Left hindlimb (tissue), 1 donor: ENCODE measurements at places on chromosomes 11 and 22.
A peak's percentile ranks its signal among the peaks of the same experiment; 100 is the strongest.

GRCh38 chr22:24543185-24543601, 11.7 kb downstream of the GUCD1 start:
- no peak for DNase-seq

DNA sequence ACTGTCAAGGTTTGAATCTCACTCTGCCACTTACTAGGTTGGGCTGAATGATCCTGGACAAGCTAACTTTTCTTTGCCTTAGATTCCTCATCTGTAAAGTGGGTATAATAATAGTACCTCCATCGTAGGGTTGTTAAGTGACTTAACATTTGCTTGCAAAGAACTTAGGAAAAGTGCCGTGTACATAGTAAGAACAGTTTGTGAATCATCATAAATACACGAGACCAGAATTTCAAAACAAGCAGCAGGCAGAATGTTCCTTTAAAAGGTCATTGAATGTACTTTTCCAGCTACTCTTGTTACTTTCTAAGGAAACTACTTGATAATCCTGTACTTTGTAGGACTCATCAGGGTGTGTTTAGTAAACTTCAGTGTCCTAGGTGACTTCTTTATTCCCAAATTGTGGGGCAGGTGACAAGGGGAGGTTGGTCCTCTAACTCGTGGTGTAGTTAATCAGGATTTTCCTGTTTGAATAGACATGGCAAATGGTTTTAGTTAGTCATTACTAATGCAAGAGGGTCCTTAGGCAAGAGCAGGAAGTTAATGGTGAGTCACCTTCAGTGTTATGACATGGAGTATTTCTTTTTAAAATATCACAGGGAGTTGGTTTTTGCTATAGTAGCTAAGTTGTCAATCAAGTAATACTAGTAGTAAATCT, 67.9 kb downstream of the YAP1 start:
- DNase-seq: no peak

- no peak for DNase-seq
These were observed 505 bp downstream of the NUDT22 start for GRCh38 chr11:64226507-64227051.

GRCh38 chr11:35030716-35031213, 108.2 kb upstream of the CD44 start:
- DNase-seq: peak; percentile 55

DNA sequence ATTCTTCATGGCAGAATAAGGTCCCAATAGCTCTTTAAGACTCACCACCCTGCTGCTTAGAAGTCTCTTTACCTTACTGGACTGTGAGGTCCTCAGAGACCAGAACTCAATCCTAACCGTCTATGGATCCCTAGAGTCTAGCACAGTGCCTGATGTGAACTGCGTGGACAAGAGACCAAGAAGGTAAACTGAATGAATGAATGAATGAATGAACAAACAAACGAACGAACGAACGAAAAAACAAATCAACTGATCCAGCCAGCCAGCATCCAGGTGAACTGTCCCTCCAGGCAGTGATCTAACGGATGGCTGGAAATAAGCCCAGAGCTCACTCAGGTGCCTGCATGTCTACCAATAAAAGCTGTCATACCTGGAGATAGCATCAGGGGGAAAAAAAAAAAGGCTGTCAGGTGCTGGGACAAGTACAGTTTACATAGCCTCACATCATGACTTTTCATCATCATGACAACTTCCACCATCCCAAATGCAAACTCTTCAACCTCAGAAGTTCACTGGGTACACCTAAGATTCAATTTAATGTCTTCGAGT, 59.8 kb downstream of the PACSIN2 start:
- DNase-seq: no peak

DNA sequence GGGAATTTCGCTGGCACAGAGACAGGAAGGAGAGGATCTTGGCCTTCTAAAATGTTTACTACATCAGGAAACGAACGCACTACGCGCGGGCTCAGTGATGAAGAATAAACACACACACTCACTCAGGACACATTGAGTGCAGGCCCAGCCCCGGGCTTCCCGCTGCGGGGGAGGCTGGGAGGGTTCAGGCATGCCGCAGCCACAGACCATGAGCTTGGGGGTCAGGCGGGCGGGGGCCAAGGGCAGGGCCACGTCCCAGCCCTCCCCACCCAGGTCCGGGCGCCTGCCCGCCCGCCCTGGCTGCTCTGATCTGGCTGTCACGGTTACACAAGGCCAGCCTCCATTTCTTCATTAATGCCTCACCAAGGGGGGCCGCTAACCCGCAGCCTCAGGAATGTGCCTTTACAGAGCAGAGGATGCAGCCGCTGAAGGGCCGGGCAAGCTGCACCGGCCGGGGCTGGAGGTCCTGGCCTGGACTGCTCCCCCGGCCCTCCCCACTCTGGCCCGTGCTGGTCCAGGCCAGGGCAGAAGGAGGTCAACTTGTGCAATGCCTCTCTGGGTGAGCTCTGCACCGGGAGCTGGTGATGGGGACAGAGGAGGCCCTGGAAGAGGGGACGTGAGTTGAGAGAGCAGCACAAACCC, 41.7 kb downstream of the IGF2 start:
- DNase-seq: peak; percentile 65

DNA sequence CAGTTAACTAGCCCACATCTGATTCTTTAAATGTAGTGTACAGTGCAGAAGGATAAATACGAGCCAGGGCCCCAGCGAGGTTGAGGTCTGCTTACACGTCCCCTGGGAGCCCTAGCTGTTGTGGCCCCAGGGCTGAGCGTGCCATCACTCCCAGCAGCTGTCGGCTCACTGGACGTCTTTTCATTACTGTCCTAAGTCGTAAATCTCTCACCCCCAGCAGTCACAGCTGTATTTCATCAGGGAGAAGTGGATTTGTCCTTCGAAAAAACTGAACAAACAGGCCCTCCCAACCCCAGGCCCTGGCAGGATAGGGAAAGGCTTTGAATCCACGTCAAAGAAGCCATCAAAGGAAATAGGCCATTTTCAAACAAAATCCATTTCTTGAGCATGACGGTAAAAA, 110.4 kb upstream of the CSNK2A3 start:
- DNase-seq: peak; percentile 58

GRCh38 chr22:46049726-46050450, 72.9 kb upstream of the WNT7B start:
- DNase-seq: peak; percentile 5

DNA sequence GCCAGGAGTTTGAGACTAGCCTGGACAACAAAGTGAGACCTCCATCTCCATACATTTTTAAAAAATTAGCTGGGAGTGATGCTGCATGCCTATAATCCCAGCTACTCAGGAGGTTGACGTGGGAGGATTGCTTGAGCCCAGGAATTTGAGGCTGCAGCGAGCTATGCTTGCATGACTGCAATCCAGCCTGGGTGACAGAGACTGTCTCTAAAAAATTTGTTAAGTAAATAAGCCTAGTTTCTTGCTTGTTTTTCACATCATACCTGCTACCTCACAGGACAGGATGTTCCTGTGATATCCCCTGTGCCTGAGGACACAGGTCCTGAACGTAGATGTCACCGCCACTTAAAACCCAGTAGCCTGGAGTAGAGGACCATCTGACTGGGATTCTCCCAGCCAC, 348.6 kb downstream of the MN1 start:
- DNase-seq: no peak

DNA sequence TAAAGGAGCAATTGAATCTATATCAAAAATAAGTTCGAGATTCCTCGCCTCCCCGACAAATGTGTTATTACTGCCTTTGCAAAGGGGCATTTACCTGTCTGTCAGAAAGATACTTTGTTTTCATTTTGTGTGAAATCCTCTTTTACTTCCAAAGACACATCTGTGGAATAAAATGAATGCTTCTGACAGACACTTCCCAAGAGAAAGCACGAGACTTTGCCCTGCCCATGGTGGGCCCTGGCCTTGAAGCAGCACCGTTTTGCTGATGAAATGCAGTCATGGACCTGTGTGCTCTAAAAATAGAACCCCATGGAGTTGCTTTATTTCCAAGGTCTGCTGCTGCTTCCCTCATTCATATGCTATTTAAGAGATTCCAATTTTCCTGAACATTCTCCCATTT, 85.9 kb upstream of the USP47 start:
- DNase-seq: no peak

DNA sequence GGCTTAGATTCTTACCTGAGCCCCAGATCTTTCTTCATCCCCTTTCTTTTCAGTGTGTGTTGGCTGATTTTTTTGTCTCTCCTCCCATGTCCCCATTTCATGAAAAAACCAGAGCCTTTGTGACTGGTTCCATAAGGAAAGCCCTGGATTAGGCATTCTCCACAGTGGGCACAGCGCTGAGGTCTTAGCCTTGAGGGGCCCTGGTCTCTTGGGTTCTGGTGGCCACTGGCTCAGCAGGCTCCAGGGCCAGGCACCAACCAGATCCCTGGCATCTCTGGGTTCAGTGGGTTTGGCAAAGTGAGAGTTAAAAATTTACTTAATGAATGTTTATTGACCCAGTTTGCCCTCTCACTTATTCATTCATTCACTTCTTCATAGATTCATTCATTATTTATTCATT, 49.5 kb upstream of the ACCSL start:
- DNase-seq: no peak

- DNase-seq: no peak
These were observed 13.1 kb upstream of the MFRP start for GRCh38 chr11:119359365-119360214.

- DNase-seq: no peak
These were observed 916 bp downstream of the GNG3 start for GRCh38 chr11:62708392-62708791.

GRCh38 chr11:29183301-29183700, 833.5 kb downstream of the KCNA4 start:
- DNase-seq: no peak

DNA sequence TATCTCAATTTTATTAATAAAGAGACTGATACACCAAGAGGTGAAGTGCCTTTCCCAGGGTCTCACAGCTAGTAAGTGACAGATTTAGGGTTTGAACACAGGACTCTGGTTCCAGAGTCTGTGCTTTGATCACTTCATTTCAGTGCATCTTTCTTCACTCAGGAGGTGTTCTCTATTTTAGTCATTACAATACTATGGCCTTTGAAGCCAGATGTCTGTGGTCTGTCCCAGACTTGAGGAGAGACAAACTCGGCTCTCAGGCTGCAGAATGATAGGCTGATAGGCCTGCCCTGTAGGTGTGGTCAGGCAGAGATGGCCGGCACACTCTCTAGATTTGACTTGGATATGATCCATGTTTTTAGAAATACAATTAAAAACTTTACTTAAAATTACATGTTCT, 478.5 kb upstream of the CCDC90B start:
- no peak for DNase-seq

DNA sequence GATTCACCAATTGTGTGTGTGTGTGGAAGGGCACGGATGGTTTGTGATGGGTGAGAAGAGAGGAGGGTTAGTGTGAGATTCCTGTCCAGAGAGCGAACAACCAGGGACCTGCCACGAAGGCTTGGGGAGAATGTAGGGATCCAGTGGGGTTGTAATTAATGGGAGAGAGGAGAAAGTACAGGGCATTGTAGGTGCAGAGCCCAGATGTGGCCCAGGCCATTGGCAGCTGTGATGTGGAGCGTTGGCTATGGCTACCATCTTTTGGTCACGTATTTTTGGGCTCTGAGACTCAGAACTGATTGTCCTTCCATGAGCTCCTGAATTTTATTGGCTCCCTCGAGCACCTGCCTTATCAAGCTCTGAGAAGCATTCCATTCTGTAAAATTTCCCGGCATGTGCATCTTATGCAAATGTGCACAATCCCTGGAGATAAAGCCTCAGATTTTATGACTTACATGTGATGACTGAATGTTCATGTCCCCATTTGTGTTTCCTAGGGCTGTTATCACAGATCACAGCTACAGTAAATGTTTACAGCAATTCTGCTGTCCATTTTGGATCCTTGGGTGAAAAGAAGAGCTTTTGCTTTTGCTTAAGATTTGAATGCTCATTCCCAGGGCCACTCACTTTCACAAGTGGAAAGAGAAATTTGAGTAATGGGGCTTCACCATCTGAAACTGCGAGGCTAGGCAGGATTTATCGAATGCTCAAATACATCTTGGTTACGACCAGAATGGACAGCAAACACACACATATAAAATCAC, 33.1 kb downstream of the SLC5A1 start:
- no peak for DNase-seq

- no peak for DNase-seq
These were observed 14.1 kb upstream of the PGM2L1 start for GRCh38 chr11:74412321-74412720.

- no peak for DNase-seq
These were observed 71.4 kb downstream of the CTSC start for GRCh38 chr11:88266157-88266556.

DNA sequence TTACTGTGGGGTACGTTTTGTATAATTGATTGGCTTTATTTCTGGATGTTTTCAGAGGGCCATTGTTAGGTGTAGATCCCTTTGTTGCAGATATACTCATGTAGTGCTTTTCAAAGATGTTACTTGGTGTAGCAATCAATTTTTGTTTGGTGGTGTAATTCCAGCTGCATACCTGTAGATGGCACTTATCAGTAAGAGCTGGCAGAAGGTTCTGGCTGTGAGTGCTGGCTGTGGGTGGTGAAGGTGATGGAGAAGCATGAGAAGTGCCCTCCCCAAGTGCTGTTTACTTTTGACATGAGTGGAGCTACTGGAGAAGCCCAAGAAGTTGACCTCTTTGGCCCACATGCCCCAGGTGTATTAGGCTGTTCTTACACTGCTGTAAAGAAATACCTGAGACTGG, 1074.9 kb downstream of the FAM181B start:
- no peak for DNase-seq

GRCh38 chr11:12599408-12600143, 74.6 kb upstream of the TEAD1 start:
- no peak for DNase-seq
